ENCODE measurements at places on chromosomes 5 and 9.

- no peak for DNase-seq
Measured at GRCh38 chr5:16140417-16140816, 39.2 kb downstream of the MARCHF11 start.

DNA sequence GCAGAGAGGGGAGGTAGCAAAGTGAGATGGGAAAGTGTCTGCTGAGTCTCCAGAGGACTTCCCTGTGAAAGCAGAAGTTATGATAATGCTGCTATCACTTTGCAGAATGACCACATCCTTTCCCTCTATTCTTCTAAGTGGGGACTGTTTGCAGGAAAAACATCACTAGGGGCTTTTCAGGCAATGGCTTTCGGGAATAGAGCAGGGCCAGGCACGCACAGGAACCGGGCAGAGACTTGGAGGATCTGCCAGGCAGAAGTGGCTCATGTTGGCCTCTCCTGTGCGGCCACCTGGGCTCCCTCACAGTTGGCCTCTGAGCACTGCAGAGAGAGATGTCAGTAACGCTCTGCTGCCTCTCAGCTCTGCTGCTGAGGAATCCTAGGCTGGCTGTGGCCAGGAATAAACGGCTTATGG lies 214.7 kb downstream of the MAST4 start:
- DNase-seq, result no peak

DNA sequence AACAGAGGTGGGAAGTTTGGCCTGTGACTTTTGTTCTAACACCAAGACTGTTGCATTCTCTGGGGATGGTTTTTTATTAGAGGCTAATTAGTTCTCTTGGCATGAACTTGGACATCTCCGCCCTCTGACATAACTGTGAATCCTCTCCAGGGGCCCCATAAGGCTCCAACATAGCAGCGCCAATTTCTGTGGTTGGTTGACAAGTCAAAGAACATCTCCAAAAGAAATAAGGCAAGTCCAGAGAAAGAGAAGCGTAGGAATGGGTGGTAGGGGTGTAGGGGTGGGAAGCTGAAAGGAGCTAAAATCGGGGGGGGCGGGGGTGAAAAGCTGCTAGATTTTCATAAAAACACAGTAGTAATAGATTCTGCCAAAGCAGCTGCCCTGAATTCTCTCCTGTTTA lies 81.0 kb upstream of the DAB2 start:
- no peak for DNase-seq

DNA sequence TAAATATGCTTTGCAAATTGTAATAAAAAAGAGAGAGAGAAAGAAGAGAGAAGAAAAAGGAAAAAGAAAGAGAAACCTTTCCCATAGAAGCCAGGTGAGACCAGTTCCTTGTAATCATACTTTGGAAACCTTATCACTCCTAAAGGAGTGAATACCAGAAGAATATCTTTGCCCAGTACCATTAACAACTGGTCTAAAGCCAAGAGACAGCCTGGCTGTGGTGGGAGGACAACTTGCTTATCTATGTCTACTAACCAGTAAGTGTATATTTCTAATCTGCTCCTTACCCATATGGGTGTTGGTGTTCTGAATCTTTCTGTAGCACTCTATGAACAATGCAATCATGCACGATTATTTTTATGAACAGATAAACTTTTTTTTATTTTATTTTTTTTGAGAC lies 10.5 kb upstream of the TXN start:
- DNase-seq, result no peak

DNA sequence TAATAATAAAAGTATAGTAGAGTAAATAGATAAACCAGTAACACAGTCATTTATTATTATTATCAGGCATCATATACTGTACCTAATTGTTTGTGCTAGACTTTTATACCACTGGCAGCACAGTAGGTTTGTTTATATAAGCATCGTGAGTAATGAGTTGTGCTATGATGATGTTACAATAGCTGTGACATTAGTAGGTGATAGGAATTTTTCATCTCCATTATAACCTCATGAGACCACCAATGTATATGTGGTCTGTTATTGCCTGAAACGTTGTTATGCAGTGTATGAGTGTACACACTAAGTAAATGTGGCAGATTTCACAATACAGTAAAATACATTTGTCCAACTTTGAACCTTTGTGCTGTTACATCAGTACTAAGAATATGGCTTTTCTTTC lies 72.7 kb upstream of the SPATA31D4 start:
- DNase-seq, result no peak

GRCh38 chr9:136409557-136410455 lies 608 bp downstream of the ENTR1 start:
- peak; percentile 22 for DNase-seq

DNA sequence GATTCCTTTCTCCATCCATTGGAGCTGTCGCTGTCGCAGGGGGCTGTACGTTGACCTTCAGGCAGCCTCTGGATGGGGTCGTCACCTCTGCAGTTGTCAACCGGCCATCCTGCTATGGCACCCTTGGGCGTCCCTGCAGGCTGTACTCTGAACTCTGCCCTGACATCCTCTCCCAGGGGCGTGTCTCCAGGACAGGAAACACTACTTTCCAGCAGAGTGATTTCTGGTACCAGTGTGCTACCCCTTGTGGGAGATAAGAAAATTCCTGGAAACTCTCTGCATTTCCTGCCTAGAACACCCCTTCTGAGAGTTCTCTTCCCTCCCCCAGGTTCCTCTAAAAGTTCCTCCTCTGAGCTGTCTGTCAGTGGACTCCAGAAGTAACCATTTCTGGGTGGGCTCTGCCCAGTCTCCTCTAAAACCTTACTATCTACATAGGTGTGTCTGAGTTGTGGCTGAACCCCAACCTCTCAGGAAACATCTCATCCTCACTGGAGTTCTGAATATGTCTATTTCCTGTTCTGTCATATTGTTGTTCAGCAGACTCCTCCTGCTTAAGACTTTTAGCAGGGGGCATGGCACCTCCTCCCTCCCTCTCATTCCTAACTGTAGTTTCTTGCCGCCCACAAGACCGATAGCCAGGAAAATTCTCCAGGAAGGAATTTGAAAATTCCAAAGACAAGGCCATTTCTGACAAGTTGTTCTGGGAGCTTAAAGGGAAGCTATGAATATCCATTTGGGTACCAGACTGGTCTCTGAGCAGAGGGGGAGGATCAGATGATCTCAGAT lies 145.3 kb upstream of the RASEF start:
- DNase-seq, result no peak

GRCh38 chr5:93582677-93583438 lies at the start of gene NR2F1:
NR2F1 (plus strand) TSS chr5:93583222; CDS start chr5:93585024, 1,802 bp downstream.
- DNase-seq, result no peak

DNA sequence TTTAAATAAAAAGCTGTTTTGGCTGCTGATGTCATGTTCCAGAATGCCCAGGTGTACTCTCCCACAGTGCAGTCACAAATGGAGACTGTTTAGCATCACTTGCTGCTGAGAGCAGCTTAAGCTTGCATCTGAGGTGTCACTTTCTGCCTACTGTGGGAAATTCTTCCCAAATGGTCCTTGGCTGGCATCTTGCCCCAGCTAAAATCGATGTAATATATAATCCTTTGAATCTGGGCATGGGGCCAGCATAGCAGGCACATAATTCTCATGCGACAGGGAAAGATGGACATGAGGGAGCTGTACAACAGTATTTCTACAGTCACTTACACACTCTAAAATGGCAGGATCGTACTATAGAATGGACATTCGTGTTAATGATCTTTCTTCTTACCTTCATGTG lies 144.3 kb downstream of the MACIR start:
- no peak for DNase-seq

DNA sequence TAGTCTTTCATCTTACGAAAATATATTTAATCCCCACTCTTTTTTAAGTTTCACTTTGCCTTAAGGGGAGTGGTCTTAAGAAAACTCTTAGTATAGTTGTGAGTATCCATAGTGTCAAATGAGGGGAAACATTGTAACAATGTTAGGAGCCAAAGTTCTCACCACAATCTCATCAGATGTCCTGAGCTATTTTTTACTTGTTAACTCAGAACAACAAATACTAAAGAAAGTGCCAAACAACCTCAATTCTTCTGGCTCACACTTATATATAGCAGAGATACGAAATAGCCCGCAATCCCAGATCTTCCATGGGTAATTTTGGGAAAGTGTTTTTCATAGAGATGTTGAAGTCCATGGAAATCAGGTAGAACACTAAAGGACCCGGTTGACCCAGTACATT lies 194.0 kb upstream of the DMRT1 start:
- no peak for DNase-seq

- DNase-seq, result no peak
Measured at GRCh38 chr5:5711112-5711511, 288.6 kb downstream of the ICE1 start.

GRCh38 chr9:13278368-13279246 lies 885 bp downstream of the MPDZ start:
- no peak for DNase-seq

- DNase-seq, result no peak
Measured at GRCh38 chr5:89934069-89934468, 475.5 kb downstream of the CETN3 start.

DNA sequence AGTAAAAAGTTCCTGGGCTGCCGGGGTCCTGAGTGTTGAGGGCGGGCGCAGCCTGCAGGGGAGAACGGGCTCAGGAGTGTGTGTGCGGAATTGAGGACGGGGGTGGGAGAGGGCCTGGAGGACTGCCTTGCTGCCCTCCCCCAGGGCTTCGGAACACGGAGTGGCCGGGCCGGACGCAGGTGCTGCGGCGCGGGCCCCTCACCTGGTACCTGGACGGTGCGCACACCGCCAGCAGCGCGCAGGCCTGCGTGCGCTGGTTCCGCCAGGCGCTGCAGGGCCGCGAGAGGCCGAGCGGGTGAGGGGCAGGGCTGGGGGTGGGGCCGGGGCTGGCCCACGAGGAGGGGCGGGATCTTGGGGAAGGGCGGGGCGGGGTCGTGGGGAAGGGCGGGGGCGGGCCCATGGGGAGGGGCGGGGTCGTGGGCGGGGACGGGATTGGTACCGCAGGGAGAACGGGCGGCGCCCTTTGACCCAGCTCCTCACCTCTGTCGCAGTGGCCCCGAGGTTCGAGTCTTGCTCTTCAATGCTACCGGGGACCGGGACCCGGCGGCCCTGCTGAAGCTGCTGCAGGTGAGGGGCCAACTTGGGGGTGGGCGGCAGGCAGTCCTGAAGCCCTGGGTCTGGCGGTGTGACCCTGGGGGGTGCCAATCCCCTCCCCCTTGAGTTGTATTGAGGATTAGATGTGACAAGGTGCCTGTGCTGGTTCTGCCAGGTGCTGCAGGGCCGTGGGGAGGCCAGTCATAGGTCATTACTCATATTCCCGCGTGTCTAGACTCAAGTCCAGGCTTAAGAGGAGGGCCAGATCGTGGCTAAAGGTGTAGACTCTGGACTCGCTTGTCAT lies 7.1 kb downstream of the FPGS start:
- no peak for DNase-seq

DNA sequence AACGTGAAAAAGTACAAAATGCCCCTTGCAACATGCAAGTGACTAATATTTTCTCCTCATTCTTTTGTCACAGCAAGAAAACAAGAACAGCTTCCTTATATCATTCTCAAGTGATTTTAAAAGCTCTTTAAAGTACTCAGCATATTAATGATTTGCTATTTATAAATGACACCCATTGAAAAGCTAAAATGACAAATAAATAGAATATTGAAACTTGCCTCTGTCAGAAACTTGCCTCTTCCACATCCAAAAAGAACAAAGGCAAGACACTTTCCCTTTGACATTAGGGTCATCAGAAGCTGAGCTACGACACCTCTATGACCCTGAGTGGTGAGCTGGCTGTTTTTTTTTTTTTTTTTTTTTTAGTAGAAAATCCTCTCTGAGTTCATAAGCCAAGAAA lies 339.6 kb upstream of the ITGA1 start:
- no peak for DNase-seq

GRCh38 chr5:138737494-138738265 lies 15.5 kb upstream of the CTNNA1 start:
- DNase-seq, result no peak

- DNase-seq, result no peak
Measured at GRCh38 chr5:147560718-147561331, 51.0 kb upstream of the DPYSL3 start.

DNA sequence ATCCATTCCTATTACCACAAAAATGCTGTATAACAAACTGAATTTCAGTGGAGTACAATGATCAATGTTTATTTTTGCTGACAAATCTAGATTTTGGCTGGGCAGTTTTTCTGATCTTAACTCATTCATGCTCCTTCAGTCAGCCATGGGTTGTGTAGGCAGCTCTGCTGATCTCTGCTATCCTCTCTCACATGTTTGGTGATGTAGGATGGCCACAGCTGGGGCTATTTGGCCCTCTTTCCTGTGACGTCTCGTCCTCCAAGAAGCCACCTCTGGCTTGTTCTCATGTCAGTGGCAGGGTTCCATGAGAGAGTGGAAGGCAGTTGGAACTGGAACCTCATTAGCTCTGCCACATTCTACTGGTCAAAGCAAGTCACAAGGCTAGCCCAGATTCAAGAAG lies 8.9 kb downstream of the NLN start:
- no peak for DNase-seq

DNA sequence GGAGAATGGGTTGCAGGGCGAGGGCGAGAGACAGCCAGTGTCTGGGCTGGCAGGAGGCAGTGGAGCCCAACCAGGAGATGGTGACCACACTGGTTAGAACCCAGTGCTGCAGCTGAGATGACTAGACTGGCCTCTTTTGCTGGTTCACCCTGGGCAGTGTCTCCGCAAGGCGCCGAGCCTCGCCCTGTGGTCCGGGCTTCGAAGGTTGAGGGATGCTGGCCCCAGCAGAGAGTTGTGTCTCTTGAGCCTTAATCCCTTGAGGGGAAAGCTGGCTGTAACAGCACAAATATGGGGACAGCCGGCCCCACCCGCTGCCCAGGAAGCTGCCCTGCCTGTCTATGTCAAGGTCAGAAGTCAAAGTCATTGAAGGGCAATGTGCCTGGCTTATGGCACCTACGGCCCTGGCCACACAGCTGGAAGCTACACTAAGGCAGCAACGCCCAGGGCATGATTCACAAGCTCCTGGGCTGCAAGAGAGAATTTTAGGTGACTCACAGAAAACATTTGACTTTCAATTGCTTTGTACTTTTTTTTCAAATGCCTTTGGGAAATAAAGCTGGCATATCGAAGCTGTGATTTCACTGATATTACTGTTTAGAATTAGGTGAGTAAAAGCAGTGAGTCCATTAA lies 33.3 kb downstream of the NKX2-5 start:
- no peak for DNase-seq

DNA sequence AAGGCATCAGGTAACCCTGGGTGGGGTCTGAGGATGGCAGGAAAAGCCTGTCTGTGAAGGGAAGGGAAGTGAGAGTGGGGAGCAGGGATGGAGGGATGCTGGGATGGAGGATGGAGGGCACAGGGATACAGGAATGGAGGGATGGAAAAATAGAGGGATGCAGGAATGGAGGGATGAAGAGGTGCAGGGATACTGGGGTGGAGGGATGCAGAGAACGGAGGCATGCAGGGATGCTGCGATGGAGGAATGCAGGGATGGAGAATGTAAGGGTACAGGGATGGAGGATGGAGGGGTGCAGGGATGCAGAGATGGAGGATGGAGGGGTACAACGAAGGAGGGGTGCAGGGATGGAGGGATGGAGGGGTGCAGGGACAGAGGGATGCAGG lies 9.1 kb downstream of the PTGES2 start:
- no peak for DNase-seq

DNA sequence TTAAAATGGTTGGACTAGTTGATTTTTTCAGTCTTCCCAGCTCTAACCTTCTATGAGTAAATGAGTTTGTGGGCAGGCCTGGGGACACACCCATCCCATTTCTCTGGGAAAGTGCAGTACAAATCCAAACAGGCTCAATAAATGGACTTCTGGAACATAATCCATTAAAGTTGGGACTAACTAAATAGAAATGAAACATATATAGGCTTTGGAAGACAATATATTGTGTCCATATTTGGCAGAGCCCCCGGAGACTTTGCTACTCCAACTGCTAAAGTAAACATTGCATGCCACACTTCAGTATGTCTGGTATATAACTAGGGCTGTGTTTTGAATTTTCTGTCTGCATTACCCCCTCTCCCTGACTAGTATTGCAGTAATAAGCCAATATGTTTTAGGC lies 191.4 kb upstream of the DAB2 start:
- DNase-seq, result no peak
